GM12878 (cell line): ENCODE measurements at places on chromosomes 7 and 10. TPM values are rescaled to one million over a fixed set of nuclear protein-coding genes. Genes with fewer than 3 reads are reported as not detected.

GRCh38 chr10:24114556-24114955, 94.4 kb upstream of the KIAA1217 start:
- DNase-seq = no peak

DNA sequence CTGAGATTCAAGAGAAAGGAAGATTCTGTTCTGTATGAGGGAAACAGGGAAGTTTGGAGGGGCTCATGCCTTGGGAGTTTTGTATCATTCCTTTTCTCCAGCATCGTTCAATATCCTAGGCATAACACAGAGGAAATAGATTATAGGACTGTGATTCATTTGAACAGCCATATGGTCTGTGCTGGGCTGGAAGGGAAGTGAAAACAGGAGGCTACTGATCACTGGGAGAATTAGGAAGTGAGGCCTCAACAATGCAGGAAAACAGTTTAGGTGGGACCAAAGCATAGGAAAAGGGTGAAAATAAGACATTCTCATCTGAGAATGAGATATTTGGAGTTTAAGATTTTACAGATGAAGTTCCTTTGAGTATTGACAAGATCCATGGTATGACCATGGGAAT, 70.7 kb upstream of the MKX start:
- DNase-seq = no peak

DNA sequence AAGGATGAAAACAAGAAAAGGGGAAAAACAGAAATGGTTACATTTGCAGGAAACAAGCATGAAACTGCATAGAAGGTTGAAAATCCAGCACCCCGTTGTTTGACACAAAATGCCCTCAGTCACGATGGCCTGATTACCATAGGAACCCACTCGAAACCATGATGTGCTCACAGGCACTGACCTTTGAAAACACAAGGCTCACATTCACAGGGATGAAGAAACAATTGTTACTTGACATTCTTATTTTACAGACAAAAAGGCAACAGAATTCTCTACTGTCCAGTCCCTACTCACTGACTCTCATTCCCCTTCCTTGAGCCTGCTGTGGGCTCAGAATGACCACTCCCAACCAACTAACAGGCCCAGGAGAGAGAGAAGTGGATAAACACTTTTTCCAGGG, 131.4 kb upstream of the PDLIM1 start:
- DNase-seq = no peak

GRCh38 chr7:16463949-16464715, 1.4 kb downstream of the SOSTDC1 start:
- DNase-seq = no peak

GRCh38 chr10:101000915-101001658, 1.5 kb downstream of the LZTS2 start:
- no peak for DNase-seq

- DNase-seq = no peak
Measured at GRCh38 chr7:101845974-101846373, 28.5 kb downstream of the CUX1 start.

Gene NRP1
- 0.77 and 1.3 TPM in 2 replicates for total RNA-seq

Gene MRLN
- not detected in 2 replicates for total RNA-seq

Gene NUTM2E
- total RNA-seq = 0.58 and 0.90 TPM in 2 replicates
